Activated effector memory CD4-positive, alpha-beta T cell treated with anti-CD3 and anti-CD28 coated beads, Interleukin-2, amount 50 U/mL, for 16 hours (primary cell): ENCODE measurements at places on chromosomes 1 and 21.

DNA sequence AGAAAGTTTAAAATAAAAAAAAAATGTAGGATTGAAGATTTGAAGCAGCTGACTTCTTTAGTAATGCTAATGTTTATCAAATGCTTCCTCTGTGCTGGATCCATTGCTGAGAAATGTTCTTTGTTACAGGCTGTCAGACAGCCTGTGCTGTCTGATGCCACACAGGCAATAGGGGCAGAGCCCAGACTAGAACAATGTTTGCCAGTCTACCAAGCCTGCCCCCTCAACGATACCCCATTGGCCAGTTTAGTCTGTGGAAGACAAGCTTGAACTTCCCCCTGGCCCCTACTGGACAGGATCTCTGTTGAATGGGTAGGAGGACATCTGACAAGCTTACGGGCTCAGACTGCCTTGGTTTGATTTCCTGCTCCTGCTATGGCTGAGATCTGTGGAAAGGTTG lies 79.4 kb downstream of the PAPPA2 start:
- DNase-seq, result no peak

- DNase-seq, result no peak
Measured at GRCh38 chr21:33747420-33747819, 105.1 kb downstream of the ITSN1 start.

DNA sequence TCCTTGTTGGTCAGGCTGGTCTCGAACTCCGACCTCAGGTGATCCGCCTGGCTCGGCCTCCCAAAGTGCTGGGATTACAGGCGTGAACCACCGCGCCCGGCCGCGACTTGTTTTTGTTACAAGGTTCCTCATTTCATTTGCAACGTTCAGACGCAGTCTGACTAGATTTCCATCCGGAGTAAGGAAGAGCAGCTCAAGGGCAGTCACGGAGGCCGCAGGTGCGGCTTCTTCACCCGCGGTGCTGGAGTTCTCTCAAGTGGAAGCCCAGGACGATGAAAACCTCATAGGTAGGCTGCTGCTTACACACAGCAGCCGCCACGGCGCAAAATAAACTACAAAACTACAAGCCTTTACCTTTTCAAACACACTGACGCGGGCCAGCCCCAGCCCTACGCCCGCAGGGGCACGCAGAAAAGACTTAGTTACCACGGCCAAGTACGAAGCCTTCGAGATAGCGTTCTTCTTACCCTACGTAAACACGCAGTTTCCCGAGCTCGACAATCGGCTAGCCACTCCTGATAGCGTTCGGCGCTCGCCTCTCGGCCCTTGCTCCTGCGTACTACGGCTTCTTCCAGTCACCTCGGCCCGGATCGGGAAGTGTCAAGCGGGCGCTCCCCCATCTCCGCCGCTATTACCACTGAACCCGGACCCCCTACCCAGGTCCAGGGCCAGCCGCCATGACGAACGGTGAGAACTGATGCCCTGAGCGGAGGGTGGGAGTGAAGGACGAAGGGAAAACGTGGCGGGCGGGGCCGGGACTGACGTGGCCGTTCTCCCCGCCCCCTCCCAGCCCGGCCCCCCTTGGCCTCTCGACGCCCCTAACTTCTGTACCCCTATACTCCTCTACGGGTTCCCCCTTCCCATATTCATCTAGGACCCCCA lies at the start of gene TMEM167B:
Gene TMEM167B (plus strand): TSS at position 569 of the 882 bp plus-strand sequence. CDS start 109 bp downstream, at position 678.
- peak; percentile 96 for DNase-seq

DNA sequence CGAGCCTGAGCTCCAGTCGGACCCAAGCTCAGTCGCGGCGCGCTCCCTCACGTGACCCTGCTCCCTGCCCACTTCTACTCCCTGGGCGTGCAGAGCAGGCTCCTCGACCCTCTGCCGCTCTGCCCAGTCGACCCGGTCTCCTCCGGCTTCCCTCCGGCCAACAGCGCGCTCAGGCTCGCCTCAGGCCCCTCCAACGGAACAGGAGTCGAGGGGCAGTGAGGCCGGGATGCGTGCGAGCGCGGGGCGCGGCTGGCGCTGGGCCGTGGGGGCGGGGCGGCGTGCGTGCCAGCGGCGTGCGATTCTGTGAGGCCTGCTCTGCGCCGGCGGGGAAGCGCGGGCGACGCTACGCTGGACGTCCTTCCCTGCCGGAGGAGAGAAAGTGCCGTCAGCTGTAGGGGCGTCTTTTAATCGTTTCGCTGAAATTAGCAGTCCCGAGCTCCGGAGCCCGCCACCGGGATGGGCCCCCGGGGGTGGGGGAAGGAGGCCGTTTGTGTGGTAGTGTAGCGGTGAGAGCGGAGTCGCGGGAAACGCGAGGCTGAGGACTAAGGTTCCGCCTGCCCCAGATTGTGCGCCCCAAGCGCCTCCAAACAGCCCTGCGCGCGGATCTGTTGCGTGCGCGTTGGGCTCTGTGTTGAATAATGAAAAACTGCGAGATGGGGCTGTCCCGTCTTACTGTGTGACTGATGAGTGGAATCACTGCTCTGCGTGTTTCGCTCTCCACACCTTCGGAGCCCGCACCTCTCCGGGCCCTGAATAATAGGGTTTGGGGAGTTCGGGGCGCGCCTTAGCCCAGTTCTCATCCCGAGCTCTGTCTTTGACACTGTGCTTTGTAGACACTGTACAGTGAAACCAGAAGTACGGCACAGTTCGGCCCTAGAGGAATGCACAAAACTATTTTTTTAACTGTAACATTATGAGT lies at the start of gene ACBD6:
Gene ACBD6 (minus strand): TSS at position 217 of the 919 bp plus-strand sequence. CDS start 311 bp downstream, outside the sequence.
- peak; percentile 94 for DNase-seq

DNA sequence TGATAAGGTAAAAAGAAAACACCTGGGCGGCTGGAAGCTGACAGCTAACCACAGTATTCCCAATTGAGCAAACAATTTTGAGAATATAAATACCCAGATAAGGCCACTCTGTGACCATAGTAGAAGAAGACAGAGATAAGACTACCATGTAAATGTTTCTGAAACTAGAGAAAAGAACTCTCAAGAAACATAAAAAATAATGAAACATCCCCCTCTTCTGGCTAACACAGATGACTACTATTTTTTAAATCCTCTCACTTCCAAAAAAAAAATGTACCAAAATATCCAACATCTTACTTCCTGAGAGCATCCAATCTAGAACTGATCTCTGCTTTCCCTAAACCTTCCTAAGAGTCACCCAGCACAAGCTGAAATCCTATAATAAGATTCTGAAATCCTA lies 125.9 kb downstream of the HFM1 start:
- no peak for DNase-seq

- DNase-seq, result no peak
Measured at GRCh38 chr1:178870944-178871343, at the start of gene ANGPTL1. Gene ANGPTL1, minus strand, starts transcription at chr1:178871077. Its CDS starts 5,301 bp downstream, at chr1:178865776.

- DNase-seq, result no peak
Measured at GRCh38 chr1:223771814-223772770, 59.8 kb downstream of the CAPN2 start.

GRCh38 chr1:116001739-116002487 lies 25.6 kb downstream of the SLC22A15 start:
- no peak for DNase-seq

DNA sequence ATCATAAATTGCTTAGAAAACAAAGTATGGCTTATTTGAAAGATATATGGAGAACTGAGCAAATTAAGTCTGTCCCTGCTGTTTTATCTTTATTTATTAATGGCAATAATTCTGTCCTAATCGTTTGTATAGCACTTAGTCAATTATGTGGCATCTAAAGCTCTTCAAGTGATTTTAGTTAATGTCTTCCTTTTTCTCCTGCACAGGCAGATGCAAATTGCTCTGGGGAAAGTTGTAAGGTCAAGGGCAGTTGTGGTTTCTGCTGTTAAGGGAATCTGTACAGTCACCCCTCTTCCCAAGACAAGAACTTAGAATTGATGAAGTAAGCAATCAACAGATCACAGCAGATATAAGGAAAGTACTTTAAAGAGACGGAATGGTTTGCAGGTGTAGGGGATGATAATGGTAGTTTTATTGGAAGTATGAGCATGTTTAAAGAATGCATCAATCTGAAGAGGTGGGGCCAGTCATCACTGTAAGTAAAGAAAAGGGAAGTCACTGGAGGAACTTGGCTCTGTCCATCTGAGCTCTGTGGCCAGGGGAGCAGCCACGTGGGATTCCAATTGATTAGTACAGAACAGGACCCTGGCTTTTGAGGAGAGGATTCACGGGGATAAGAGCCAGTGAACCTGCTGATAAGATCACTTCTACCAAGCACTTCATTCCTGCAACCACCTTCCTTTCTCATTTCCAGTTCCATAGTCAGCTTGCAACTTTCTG lies 116.0 kb upstream of the KCNJ6 start:
- no peak for DNase-seq

- DNase-seq, result no peak
Measured at GRCh38 chr1:165355139-165355976, 1.2 kb downstream of the LMX1A start.

DNA sequence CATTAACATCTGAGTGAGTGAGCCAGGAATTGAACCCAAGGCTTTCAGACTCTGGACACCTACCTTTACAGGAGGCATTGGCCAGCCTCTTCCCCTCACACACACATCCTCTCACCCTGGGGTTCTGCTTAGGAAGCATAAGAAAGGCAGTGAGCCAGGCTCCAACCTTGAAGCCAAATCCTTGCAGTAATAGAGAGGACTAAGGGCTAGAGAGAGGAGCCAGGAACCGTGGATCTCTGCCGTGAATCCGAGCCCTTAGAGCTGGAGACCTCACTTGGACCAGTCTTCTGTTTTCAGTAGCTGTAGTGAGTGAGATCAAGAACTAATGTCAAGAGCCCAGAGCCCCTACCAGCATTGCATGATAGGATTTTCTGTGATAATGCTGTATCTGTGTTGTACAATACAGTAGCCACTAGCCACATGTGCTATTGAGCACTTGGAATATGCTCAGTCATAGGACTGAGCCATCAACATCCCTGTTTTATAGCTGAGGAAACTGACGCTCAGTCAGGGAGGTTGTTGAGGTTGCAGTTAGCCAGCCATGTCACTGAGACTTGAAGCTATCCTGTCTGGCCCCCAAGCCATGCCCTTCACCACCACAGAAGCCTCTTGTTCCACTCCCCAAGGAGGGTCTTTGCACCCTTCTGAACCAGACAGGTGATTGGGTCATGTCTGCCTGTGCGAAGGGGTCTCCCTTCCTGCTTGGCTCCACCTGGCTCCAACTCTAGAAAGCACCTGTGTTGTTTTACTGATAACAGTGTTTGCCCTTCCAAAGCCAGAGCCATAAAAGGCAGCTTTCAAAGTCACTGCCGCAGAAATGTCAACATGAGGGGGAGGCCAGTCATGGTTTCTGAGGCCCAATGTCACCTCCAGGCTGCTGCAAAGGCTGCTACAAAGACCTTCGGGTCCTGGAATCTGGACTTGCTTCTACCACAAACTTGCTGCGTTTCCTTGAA lies 101.1 kb upstream of the JUN start:
- DNase-seq, result no peak
